ENCODE measurements at places on chromosomes 2 and 18.

DNA sequence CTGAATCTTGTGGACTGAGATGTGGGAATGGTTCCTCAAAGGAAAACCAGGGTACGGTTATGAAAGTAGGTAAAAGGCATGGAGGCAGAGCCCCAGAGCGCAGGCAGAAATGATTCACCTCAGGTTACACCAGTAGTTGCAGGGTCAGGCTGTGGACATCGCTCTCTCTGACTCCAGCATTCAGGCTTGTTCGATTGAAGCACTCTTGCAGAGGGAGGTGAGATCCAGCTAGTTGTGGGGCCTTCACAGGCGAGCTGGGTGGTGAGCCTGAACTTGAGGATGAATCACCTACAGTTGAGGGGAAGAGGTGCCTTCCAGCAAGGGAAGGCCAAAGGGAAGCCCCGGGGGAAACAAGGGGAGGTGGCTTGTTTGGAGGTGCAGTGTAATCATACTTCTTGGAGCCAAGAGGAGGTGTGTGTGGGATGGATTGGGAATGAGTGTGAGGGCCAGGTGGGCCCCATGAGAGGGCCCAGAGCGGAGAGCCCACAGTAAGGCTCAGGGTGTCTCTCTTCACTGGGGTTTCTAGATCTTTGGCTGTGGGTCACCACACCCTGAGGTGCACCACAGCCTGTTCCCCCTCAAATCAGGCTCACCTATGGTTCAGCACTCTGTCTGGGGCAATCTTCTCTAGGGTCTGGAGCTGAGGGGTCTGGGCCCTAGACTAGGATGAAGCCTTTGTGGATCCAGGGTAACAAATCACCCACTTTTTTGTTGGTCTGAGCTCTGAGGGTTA lies 48.5 kb upstream of the MCFD2 start:
- no peak for DNase-seq

GRCh38 chr2:59858540-59858939 lies 694.9 kb downstream of the BCL11A start:
- DNase-seq = no peak

- DNase-seq = no peak
Measured at GRCh38 chr2:161096336-161096735, 63.9 kb upstream of the TANK start.

GRCh38 chr18:72419914-72420313 lies 124.2 kb downstream of the CBLN2 start:
- no peak for DNase-seq

- no peak for DNase-seq
Measured at GRCh38 chr2:177302552-177302951, 38.0 kb upstream of the NFE2L2 start.
